ENCODE measurements at places on chromosomes 16 and 17.

DNA sequence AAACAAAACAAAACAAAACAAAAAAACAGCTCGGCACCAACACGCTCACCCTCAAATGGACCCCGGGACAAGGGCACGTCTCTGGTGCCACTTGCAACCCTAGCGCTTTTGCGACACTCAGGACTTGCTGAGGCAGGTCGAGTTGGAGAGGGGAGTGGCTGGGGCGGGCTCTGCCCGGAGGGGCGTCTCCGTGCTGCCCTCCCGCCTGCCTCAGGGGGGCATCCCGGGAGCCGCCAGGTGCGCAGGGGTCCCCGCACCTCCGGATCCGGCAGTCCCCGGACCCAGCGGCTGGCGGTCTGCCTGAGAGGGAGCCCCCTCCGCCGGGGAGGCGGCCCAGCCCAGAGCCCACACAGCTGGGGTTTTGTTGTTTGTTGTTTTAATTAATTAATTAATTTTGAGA is at the start of gene SLC52A1:
Gene SLC52A1 (minus strand): TSS at position 112 of the 400 bp plus-strand sequence. CDS start 820 bp downstream, outside the sequence.
- DNase-seq, result no peak

GRCh38 chr17:77558846-77559626 is 399.5 kb upstream of the TNRC6C start:
- no peak for DNase-seq

- DNase-seq, result no peak
These were observed 10.3 kb downstream of the ZNF18 start for GRCh38 chr17:11986942-11987329.

DNA sequence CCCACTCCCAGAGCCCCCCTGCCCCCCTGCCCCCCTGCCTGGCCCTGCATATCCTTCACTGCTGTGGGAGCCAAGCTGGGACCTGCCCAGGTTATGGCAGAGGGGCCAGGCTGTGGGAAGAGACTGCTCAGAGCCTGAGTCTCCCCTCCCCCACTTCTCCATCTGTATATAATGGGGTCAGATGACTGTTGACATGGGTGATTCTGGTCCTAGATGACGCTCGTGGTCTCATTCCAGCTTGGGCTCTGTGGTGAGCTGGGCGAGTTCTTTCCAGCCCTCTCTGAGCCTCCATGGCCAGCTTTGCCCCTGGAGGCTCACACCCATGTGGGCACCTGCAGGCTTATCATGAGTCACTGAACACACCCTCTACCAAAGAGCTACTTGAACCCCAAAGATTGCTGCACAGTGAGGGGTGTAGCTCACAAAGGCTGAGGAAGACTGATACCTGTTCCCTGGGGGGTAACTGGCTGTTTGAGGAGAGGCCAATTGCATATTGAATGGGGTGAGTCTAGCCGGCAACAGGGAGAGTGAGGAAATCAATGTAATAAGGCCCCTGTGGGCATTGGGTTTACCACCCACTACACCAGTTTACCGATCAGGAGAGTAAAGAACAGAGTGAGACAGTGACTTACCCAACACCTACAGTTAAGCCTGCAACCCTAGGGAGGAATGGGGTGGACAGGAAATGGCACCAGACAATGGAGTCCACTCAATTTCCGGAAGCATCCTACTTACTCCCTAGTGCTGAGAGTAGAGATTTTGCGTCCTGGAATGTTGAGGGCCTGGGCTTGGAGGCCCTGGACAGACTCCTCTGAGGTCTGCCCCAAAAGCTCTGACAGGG is 4.2 kb upstream of the SREBF1 start:
- DNase-seq, result no peak

- DNase-seq, result no peak
These were observed 9.1 kb upstream of the SLC47A2 start for GRCh38 chr17:19725486-19725885.

DNA sequence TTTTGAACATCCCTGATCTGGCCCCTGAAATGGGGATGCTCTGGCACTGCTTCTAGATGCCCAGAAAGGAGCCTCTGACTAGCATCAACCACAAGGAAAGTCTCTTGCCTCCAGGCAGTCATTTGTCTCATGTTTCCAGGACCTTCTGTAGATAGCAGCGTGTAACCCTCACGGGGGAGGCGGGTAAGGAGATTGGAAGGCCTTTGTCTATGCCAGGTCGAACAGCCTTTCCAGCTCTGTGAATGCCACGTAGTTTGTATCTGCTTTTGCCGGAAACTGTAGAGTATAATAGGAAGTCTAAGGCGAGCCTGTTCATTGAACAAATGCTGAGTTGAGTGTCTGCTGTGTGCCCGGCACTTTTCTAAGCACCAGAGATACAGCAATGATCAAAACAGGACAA is 43.9 kb upstream of the AQP8 start:
- DNase-seq, result no peak

DNA sequence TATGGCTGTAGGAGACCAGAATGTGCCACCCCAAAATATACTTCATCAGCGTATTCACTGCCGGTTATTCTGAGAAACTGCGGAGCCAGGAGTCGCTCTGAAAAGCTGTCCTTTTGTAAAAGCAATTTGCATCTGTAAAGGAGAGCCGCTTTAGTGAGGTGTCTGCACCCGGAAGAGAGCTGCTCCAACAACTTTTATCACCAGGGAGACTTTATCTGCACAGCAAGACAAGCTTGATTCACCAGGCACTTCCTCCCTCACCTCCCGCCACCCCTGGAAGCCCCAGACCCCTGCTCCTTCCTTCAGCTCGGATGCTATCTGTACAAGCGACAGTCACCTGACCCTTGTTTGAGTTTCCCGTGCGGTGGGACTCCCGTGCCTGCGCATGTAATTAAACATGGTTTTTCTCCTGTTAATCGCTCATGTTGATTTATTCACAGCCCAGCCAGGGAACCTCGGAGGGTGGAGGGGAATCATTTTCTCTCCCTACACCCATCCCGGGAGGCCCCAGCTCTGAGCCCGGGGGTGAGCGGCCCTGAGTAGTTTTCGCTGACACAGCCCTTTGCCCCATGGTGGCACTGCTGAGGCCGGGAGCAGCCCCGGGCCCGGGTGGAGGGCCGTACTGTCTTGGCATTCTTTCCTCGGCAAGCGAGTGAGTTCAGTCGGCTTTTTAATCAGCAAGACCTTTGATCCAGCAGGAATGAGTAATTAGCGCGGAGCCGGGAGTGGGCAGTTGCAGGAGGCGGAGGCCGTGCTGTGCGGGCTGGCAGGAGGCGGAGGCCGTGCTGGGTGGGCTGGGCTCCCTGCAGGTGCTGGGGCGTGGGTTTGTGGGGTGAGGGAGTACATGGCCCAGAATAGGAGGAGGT is 222.7 kb upstream of the CIBAR2 start:
- DNase-seq, result no peak

DNA sequence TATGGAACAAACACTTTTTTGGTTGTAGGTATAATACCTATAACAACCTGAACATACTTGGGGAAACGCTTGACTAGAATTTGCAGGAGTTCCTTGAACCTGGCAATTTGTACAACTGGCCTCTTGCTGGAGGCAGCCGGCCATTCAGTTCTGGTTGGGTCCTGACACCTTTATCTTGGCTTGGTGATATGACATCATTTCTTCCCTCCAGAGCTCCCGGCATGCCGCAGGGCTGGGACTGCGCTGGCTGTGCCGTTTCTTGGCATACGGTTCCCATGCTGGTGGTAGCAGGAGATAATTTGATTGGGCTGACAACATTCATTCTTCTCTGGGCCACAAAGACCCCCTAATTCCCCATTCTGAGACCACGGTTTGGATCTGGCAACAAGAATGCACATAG is 87.5 kb downstream of the ASIC2 start:
- DNase-seq, result peak; percentile 23

DNA sequence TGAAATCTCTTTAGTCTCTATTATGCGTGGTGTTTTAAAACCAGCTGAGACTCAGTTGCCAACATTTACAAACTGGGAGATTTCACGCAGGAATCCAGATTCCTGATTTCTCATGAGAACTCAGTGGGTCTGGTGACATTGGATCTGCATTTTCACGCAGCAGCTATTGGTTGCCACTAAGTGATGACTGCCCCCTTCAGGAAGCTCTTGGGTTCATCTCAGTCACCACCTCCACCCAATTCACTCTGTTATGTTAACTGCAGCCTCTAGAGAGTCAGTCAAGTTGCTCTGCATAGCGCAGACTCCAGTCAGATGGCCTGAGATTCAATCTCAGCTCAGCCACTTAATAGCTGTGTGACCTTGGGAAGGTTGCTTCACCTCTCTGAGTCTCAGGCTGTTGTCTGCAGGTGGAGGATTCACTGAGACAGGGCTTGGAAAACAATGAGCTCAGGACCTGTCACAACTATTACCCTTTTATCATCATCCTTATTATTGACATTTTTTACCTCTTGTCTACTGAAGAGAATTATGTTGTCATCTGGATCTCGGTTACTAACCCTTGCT is 6.4 kb downstream of the SHISA9 start:
- no peak for DNase-seq

- DNase-seq, result no peak
These were observed 96.5 kb upstream of the ERCC4 start for GRCh38 chr16:13823501-13823900.

GRCh38 chr16:89446136-89446974 is 44.0 kb downstream of the ANKRD11 start:
- DNase-seq, result no peak

DNA sequence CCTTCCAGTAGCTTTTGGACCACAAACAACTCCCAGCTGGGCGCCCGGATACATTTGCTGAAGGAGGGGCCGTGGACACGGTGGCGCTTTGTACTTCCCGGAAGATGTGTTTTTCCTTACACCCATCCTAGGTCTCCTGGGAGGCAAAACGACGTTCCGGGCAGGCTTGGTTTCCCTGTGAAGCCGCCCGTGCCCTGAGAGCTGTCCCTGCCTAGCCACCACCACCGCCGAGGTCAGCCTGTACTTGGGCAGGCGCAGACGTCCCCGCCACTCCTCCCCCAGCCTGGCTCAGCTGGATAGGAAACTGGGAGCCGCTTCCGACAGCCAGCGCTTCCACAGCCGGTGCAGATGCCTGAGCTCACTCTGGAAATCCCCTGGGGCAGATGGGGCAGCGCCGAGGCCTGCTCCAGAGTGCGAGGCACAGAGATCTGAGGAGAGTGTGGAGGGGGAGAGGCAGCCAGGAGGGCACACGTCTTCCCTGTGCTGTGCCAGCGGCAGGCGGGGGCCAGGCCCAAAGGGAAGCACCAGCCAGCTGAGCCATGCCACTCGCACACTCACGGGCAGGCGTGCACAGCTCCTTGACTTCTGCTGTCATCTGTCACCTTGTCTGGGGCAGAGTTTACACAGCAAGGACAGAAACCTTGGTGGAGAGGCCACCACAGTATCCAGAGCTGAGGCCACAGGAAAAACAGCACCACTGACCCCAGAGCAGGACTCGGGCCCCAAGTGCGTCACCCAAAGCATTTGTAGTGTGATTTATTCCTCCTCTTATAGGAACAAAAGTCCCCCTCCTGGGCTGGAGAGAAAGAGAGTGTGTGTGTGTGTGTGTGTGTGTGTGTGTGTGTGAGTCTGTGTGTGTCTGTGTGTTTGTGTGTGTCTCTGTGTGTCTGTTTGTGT is 3.0 kb downstream of the RHBDF2 start:
- DNase-seq, result peak; percentile 87

- no peak for DNase-seq
These were observed 47.8 kb upstream of the BCO1 start for GRCh38 chr16:81190667-81191066.

GRCh38 chr16:5042574-5043171 is 8.9 kb upstream of the NAGPA start:
- DNase-seq, result no peak

DNA sequence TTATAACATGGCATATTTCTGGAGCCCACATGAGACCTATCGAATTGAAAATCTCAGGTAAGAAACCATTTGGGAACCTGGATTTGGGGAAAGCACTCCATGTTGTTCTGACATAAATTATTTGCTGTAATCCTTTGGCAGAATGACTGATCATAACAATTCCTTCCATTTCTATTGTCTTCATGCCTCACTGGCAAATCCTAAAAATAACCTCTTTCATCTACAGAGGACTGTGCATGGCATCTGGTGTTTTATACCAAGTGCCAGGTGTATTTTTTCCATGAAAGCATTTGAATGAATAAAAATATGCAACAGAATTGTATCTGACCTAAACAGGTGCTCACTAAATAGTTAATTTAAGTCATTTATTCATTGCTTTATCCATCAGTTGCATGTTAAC is 33.7 kb upstream of the COQ7 start:
- no peak for DNase-seq

- no peak for DNase-seq
These were observed 875 bp downstream of the PRKCB start for GRCh38 chr16:23836404-23837311.
